ENCODE measurements at places on chromosomes 3 and 15.

GRCh38 chr3:98769448-98769847 lies 6.3 kb downstream of the ST3GAL6 start:
- DNase-seq, result no peak

- DNase-seq, result no peak
Observed at GRCh38 chr3:851098-851790, 241.6 kb upstream of the CNTN6 start.

GRCh38 chr15:78220713-78221112 lies 13.7 kb downstream of the ACSBG1 start:
- no peak for DNase-seq

DNA sequence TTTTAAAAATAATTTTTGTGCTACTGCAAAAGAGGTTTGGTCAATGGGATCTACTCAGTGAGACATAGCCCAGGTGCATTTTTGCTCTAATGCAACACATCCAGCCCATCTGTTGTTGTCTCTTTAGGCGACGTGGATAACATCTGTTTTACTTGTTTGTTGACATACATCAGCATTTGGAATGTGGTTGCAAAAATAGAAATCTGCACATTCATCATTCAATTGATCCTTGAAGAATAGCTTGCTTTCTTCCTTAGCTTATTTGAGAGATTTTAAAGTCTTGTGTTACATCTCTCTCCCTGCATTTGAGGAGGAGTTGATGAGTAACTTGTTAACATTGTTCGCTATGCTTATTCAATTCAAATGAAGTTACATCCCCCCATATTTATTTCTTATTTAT lies 1202.3 kb downstream of the NSUN3 start:
- DNase-seq, result no peak

DNA sequence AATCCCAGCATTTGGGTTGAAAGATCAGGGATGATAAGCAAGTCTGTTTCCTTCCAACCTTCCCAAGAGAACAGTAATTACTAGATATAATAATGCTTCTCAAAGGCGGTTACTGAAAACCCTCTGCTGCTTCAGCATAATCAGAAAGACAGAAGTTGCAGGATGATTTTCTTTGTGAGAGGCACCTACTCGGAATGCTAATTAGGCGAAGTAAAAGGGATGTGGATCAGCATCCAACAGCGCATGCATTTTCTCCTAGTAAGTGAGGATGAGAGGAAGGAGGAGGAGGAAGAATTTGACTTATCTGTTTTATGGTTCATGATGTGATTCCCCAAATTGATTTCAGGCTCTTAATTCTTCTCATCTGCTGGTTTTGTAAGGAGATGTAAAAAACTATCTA lies 118.0 kb downstream of the CACNA2D3 start:
- no peak for DNase-seq

- no peak for DNase-seq
Observed at GRCh38 chr15:98728082-98728810, 79.9 kb downstream of the IGF1R start.

DNA sequence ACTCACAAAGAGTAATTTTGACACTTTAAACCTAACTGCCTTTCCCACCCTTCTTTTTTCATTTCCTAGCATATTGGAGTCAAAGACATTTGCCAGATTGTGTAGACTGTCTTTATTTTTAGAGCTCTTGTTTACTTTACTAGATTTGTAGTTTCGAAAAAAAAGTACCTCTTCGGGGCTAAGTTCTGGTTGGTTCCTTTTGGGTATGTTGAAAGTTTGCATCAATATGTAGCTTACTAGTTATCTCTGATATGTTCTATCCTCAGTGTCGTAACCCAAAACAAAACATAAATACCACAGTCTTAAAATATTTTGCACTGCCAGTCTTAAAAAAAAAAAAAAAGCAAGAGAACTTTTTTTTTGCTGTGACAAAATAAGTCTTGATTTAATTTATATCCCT lies 52.2 kb downstream of the REC114 start:
- no peak for DNase-seq

- no peak for DNase-seq
Observed at GRCh38 chr3:107263269-107264021, 113.8 kb upstream of the CCDC54 start.

DNA sequence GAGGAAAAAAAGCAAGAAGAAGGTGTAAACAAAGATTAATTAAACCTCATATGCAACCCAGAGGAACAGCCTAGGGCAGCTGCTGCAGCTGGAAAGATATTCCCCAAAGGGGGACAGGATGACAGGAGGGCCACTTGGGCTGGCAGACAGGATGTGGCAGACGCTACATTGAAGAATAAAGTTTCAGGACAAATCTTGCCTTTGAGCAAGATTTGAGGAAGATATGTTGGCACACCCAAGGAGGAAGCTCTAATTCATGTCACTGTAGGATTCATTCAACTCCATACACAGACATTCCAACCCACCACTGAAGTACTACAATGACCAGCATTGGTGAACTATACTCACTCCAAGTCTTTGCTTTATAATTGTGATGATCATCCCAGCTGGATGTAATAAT lies 504.0 kb downstream of the SHQ1 start:
- no peak for DNase-seq

DNA sequence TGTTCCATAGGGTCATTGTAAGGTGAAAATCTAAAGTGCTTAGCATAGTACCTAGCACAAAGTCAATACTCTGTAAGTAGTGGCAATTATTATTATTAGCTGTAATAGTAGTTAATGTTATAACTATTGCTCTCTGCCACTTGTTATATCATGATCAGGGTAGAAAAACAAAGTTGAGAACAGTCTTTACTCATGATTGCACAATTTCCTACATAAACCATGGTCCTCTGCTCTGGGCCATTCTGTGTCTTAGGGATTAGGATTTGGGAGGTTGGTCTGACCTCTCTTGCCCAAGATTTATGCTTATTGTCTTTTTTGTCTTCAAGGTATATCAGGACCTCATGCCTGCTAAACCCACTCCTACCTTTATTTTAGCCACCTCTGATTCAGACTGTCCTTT lies 4.3 kb upstream of the LRRC58 start:
- no peak for DNase-seq

GRCh38 chr3:30502051-30502741 lies 104.2 kb upstream of the TGFBR2 start:
- DNase-seq, result no peak

Measured in stimulated activated CD8-positive, alpha-beta memory T cell treated with anti-CD3 and anti-CD28 coated beads, Interleukin-12 subunit alpha, Interleukin-12 subunit beta, amount 100 ng/mL, for 1 hour (primary cell).